NK-92 treated with Interleukin-12 subunit alpha and Interleukin-12 subunit beta, amount 100 ng/mL, for 24 hours (cell line): ENCODE measurements at places on chromosomes 12 and 14.
A peak's percentile ranks its signal among the peaks of the same experiment; 100 is the strongest.

- no peak for DNase-seq
Measured at GRCh38 chr12:102726686-102727085, 190.4 kb downstream of the PAH start.

DNA sequence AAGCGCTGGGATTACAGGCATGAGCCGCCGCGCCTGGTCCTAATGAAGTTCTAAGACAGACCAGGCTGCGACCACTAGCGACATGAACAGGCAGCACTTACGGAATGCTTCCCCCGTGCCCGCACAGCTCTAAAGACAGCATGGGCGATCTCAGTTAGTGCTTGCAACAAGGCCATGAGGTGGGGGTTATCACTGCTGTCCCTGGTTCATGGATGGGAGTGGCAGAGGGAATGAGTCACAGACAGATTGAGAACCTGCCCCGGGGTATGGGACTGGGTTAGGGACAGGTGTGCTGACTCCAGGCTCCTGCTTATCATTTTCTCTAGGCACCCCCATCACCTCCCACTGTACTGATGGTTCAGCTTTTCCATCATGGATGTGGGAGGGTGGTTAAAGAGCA lies 160.9 kb downstream of the VRK1 start:
- no peak for DNase-seq

- DNase-seq, result no peak
Measured at GRCh38 chr12:32583534-32583933, 95.6 kb upstream of the DNM1L start.

GRCh38 chr12:716506-716905 lies 35.9 kb upstream of the WNK1 start:
- no peak for DNase-seq

DNA sequence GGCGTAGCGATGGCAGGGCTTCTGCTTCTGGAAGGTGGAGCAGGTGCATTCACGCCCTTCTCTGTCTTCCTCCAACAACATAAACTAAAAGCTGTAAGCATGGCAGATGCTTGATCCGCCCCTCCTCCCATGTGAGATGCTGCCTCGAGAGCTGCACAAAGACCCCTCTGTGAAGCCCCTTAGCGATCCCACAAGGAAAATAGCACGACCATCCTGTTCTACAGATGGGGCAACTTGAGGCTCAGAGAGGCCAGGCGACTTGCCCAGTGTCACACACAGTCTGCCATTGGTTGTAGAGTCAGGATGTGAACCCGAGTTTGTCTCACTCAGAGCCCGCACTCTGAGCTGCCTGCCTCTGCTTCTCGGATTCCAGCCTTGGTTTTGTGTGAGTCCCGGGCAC lies 144.4 kb downstream of the SCARB1 start:
- DNase-seq, result no peak

GRCh38 chr12:111597831-111598636 lies 1.1 kb downstream of the ATXN2 start:
- DNase-seq, result no peak

DNA sequence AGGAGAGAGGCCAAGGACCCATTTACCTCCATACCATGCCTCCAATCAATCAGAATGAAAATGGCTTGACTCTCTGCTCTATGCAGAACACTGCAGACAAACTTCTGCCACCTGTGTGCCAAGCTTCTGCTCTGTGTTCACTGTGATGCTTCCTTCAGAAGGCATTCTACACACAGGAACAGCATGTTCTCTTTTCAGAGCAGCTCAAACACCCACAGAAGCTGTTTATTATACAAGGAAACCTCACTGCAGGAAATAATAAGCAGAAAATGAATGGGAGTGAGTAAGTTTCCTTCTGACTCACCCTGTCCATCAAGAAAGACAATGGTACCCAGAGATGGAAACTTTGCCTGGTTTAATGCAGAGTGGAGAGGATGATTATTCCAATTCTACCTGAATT lies 2.4 kb upstream of the ESR2 start:
- no peak for DNase-seq

DNA sequence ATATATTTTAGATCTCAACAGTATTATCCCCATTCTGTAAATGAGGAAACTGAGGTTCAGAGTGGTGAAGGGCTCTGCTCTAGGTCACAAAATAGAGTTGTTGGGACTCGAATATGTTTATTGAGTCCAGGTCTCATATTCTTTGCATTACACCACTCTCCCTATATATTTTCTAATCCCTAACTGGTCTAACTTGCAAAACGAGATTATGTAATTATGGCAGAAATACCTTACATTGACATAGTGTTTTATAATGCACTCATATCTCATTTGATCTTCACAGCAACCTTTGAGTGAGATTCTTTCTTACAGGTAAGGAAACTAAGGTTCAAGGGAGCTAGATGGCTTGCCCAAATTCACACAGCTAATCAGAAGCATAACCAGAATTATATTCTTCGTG lies 106.9 kb upstream of the LRIG3 start:
- DNase-seq, result no peak

GRCh38 chr12:90460681-90461080 lies 494.3 kb downstream of the CCER1 start:
- DNase-seq, result no peak

GRCh38 chr12:124428136-124428791 lies 133.4 kb downstream of the RFLNA start:
- DNase-seq, result no peak

GRCh38 chr12:57552306-57552651 lies 2.4 kb downstream of the KIF5A start:
- no peak for DNase-seq

DNA sequence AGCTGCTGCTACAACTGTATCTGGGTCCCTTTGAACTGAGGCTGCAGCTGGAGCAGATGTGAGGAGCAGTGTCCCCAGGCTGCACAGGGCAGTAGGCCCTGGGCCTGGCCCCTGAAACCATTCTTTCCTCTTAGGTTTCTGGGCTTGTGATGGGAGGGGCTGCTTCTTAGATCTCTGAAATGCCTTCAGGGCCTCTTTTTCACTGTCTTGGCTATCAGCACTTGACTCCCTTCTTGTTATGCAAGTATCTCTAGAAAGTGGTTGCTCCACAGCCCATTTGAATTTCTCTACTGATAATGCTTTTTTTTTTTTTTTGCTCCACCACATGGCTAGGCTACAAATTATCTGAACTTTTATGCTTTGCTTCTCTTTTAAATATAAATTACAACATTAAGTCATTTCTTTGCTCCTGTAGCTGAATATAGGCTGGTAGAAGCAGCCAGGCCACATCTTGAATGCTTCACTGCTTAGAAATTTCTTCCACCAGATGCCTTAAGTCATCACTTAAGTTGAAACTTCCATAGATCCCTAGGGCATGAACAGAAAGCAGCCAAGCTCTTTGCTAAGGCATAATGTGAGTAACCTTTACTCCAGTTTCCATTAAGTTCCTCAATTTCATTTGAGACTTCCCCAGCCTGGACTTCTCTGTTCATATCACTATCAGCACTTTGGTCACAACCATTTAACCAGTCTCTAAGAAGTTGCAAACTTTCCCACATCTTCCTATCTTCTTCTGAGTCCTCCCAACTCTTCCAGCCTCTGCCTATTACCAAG lies 41.1 kb downstream of the ACSM4 start:
- DNase-seq, result no peak

DNA sequence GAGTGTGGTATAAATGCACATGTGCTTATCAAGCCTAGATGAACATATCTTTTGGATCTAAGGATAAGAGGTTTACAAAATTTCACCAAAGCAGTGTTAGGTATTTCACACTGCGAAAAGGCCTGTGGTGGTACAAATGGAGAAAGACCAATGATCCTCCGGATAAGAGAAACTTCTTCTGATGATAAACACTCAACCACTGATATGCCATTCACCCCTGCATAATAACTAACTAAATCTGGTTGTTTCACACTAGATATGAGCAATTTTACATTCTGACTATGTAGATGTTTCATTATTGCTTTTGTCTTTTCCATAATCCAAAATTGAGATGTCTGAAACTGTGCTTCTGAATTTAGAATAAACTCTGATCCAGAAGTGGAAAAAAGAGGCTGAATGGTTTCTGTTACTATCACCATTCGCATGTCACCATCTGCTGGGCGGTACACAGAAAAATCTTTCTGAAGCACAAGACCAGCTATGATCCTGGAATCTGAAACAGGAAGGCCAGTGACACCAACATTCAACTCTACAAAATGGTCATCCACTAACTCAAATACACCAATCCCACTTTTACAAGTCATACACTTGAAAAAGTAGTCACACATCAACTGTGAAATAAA lies 1.3 kb downstream of the BBS10 start:
- no peak for DNase-seq

DNA sequence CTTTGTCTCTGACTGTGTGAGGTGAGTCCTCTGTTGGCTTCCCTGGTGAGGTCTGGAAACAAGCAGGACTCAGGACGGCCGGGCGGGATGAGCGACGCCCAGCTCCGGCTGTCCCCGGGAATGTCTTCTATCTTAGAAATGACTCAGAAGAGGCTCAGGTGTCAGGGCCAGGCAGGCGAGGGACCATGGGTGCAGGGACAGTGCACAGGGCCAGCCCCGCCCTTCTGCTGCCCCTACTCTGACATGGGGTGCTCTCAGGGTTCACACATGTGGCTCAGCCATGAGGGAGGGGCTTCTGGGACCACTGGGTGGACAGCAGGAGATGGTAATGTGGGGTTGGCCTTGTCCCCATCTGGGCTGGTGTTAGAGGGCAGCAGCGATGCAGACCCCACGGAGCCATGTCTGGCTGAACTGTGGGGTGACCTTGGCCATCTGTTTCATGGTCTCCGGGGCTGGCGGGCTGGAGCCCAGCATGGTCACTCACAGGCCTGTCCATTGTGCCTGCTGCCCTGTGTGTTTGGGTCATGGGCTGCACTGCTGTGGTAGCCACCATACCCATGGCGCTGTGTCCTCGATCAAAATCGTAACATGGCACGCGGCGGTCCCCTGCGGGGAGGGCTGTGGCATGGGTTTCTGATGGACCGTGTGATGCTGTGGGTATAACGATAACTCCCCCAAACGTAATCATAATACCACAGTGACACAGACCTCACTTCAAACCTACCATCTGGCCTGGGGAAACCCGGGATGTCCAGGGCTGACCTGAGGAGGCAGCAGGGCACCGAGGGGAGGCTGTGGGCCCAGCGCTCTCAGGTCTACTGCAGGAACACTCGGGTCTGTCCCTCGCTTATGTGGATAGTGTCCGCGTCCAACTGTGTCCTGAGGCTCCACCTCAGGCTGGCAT lies 368.8 kb downstream of the TMEM121 start:
- DNase-seq, result no peak

GRCh38 chr12:117098361-117099217 lies 627 bp downstream of the TESC start:
- peak; percentile 18 for DNase-seq

DNA sequence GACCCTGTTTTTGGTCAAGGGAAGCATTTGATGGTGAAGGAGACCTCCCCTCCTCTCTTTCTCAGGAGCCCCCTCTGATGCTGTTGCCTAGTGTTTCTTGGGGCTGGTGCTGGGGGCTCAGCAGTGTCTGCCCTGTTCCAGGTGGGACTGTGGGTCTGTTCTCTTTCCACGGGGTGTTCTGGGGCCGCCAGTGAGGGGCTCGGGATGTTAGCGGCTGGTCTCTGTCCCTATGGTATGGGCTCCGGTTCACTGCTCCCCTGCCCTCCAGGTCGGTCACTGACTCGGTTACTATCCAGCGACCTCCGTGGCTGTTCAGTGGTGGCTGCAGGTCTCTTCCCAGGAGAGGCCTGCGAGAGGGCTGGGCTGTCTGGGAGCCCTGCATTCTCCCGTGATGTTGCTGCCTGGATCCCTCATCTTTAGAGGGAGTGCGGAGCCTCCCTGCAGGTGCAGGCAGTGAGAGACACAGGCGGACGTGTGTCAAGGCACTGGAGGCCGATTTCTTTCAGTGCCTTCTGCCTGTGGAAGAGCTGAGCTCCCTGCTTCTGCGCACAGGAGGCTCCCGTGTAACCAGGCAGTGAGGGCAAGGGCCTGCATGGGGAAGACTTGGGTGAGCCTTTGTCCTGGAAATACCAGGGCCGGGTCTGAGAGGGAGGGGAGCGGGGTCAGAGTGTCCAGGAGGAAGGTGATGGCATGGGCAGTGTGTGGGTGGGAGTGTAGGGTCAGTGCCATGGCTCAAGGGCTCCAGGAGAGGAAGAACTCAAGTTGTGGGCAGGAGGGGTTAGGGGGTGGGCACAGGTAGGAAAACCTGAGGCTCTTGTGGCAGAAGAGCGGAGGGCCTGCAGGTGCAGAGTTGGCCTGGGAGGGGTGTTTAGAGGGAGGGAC lies 362.6 kb downstream of the TMEM121 start:
- no peak for DNase-seq

- no peak for DNase-seq
Measured at GRCh38 chr12:22307811-22308210, 26.7 kb downstream of the ST8SIA1 start.

GRCh38 chr12:108117163-108117849 lies 11.8 kb upstream of the WSCD2 start:
- no peak for DNase-seq

- DNase-seq, result no peak
Measured at GRCh38 chr14:75280831-75281653, 2.4 kb downstream of the FOS start.

GRCh38 chr12:109879351-109880042 lies 844 bp downstream of the GLTP start:
- DNase-seq, result no peak

- DNase-seq, result no peak
Measured at GRCh38 chr14:23093991-23094665, 808 bp downstream of the ACIN1 start.

GRCh38 chr12:1917172-1918070 lies 1.0 kb downstream of the CACNA2D4 start:
- DNase-seq, result no peak

DNA sequence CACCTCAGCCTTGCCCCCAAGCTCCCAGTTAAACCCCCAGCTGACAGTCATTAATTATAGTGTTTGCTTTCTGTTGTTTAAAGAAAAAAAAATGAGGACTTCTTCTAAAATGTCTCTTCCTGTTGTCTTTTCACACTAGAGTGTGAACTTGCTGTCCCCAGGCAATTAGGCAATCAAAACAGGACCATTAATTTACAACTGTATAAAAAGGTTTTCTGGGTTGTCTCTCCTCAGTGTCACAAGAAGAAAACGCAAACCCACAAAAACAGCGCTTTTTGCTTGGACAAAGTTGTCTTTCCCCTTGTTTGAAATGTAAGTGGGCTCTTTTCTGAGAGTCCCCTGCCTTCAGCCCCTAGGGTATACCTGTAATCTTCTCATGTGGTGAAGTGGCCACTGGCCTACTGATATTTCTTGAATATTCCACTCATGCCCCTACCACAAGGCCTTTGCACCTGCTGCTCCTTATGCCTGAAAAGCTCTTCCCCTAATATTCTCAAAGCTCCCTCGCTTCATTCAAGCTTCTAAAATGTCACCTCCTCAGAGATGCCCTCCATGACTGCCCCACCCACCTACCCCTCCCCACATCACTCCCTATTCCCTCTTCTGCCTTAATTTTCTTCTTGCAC lies 158.9 kb upstream of the PWP1 start:
- no peak for DNase-seq
